ENCODE measurements at places on chromosomes 3 and 15.

- no peak for DNase-seq
Measured at GRCh38 chr3:12180218-12180617, 21.5 kb upstream of the TIMP4 start.

DNA sequence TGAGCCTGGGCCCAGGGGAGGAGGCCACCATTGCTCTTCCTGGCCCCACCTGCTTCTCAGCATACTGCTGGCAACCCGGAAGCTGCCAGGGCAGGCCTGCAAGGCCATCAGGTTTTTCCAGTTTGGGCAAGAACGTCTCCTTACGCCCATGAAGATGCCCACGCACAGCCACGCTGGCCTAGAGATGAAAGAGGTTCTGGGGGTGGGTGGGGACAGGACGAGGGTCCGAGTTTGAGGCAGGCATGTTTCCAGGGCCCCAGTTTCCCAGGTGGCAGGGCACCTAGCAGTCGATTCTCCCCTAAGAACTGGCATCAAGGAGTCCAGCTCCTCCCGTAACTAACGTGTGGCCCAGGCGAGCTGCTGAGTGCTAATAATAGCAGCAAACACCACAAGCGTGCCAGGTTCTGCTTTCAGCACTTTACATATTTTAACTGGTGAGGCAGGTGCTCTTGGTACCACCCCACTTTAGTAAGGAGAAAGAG, 45.8 kb downstream of the ZNF710 start:
- DNase-seq, result peak; percentile 85

- DNase-seq, result no peak
Measured at GRCh38 chr3:74000725-74001124, 376.0 kb upstream of the PDZRN3 start.

DNA sequence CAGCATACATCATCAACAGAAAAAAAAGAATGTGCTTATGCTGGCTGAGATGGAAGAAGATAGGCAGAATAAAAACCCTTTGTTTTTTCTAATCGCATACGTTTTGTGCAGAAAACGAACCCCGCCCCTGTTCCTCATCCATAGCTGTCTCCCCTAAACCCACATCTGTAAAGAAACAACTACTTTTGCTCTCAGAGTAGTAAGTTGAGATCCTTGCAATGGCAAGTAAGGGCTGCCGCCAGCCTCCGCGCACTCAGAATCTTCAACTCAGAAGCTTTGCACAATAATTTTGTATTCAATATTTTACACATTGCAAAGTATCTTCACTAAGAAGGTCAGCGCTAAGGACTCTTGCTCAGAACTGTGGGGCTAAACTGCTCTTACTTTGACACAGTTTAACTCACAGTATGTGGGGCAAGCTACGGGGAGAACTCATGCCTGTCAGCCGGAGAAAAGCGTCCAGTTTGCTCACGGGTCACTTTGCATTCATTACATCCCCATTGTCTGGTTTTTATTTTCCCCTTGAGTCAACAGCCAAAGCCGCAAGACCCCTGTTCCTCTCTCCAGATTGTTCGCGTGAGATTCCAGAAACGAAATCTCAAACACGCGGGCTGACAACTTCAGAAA, 1.0 kb downstream of the LYSMD4 start:
- no peak for DNase-seq

- DNase-seq, result no peak
Measured at GRCh38 chr3:8988791-8989558, 25.7 kb upstream of the RAD18 start.
